ENCODE measurements at places on chromosomes 1 and 21.

DNA sequence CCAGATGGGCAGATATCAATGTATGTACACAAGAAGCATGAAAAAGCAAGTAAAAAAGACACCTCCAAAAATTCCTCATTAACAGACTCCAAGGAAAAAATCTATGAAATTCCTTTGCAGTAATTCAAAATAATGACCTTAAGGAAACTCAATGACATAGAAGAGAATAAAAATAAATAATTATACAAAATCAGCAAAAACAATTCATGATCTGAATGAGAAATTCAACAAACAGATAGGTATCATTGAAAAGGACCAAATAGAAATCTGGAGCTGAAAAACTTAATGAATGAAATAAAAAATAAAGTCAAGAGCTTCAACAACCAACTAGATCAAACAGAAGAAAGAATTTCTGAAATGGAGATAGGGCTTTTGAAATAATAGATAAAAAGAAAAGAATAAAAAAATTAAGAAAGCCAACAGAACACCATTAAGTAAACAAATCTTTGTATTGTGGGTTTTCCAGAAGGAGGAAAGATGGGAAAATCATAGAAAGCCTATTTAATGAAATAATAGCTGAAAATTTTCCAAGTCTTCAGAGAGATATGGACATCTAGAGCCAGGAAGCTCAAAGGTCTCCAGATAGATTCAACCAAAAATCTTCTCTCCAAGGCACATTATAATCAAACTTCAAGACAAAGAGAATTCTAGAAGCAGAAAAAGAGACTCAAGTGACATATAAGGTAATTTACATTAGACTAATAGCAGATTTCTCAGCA, 52.0 kb upstream of the KCNK1 start:
- no peak for DNase-seq

DNA sequence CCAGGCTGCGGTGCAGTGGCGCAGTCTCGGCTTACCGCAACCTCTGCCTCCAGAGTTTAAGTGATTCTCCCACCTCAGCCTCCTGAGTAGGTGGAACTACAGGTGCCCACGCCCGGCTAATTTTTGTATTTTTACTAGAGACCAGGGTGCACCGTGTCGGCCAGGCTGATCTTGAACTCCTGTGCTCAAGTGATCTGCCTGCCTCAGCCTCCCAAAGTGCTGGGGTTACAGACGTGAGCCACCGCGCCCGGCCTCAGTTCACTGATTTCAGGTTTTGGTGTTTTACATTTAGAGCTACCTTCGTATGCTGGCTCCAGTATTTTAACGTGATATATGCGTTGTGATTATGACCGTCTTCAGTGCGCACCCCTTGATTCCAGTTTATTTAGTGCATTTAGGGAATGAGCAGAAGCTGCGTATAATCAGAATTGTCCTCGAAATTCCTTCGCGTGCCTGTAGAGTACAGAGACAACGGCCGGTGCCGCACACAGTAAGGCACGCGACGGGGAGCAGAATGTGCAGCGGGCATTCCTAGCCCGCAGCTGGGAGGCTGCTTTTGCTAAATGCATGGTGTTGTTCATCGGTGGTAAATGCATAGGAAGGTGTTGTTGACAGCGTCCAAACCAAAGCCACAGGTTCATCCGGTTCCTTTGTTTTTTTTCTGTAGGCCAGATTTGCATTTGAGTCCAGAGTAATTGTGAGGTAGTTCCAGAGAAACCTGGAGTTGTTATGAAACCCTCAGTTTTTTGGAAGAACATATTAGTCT, 48.9 kb upstream of the DIP2A start:
- no peak for DNase-seq

DNA sequence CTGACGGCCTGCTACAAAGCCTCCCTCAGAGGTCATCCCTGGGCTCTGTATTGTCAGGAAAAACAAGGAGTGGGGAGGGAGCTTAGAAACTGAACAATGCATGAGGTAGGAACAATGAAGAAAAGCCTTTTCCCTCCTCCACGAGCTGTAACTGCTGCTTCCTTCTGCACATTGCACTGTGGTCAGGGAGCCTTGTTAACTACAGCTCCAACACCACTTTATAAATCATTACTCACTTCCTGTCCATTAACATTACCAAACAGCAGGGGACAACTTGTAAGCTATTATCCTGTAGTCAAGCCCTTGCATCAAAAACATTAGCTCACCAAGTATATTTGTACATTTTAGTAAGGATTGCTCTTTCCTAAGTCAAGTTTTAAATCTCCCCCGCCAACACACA, 336.0 kb upstream of the NR5A2 start:
- no peak for DNase-seq

DNA sequence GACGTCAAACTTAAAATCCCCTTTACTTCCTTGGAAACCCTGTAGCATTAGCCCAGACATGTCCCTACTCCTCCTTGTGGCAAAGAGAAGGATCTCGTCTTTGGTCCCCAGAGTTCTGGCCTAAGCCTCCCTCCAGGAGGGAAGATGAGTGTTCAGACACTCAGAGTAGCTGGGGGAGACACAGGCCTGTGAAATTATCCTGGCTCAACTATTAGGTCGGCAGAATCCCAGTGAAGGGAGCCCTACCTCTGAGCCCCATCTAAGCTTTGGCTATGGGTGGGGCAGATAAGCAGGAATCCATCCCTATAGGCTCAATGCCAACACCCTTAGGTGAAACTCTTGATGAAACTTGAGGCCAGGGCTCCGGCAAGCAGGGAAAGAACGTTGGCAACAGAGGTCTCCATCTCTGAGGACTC, 1.7 kb upstream of the SFN start:
- no peak for DNase-seq

DNA sequence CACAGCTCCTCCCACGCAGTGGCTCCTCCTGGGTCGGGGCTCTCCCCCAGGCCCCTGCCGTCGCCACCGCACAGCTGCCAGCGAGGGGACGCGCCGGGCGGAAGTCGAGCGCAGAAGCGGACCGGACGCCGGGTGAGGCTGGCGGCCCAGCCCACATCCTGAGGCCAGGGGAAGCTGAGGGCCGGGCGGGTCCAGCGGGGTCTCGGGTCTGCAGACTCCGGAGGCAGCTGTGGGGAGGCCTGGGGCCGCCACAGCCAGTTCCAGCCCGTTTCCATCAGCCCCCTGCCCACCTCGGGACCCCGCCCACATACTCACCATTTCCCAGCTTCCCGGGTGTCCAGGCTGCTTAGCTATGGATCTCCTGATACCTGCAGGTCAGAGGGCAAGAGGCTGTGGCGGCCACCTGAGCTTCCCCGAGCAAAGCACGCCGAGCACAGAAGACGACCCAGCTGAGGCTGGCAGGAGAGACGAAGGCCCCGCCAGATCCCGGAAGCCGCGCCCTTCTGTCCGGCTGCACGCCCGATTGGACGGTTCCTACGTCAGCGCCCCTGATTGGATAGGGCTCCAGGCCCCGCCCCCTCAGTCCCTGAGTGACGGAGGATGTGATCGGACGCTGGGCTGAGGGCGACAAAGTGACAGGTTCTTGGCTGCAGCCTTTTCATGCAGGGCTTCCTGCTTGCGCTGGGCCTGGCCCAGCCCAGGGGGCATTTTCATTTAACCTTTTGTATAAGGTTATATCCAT, 38.7 kb upstream of the ZNF124 start:
- peak; percentile 93 for DNase-seq

- DNase-seq, result no peak
Observed at GRCh38 chr1:14517841-14518180, 80.7 kb upstream of the KAZN start.

DNA sequence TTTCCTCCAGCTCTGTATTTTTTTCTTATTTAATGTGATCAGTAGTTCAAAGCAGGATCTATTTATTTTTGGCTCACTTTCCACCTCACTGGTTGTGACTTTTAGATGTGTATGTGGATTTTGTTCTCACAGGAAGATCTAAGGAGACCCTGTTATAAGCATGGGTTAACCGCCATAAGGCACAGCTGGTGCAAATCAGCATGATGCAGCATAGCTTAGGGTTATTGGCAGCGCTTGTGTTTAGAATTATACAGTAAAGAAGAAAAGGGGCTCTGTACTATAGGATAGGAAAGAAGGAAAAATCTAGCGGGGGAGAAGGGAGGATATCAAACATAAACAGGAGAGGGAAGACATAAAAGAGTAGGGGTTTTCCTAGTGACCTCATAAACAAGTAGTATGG, 26.9 kb upstream of the RGL1 start:
- no peak for DNase-seq

DNA sequence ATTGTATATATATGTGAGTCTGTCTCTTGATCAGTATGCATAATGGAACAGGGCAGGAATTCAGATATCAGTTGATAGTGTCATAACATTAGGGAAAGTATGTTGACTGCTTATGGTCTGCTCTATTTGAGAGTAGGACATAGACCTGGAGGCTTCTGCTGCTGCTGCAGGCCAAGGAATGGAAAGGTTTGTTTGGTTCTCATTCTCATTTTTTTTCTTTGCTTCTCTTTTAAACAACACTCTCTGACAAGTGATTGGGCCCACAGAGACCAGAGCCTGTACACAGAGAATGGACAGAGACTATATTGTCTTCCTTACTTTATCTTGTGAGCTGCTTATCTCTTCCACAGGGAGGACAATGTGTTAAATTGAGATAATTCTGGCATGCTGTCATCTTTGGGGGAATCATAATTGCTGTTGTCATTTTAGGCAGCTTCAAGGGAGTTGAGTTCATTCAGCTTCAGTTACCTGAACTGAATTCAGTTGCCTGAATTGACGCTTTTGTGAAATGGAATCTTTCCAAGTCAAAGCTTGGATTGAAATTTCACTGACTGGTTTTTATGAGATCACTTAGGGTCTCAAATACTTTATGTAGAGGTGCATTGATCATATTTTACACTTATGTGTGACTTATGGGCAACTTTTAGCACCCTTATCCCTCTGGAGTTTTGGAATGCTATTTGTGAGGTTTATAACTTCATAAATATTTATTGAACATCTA, 16.9 kb downstream of the CAP1 start:
- no peak for DNase-seq

GRCh38 chr1:201591981-201592380, 53.1 kb downstream of the NAV1 start:
- no peak for DNase-seq

DNA sequence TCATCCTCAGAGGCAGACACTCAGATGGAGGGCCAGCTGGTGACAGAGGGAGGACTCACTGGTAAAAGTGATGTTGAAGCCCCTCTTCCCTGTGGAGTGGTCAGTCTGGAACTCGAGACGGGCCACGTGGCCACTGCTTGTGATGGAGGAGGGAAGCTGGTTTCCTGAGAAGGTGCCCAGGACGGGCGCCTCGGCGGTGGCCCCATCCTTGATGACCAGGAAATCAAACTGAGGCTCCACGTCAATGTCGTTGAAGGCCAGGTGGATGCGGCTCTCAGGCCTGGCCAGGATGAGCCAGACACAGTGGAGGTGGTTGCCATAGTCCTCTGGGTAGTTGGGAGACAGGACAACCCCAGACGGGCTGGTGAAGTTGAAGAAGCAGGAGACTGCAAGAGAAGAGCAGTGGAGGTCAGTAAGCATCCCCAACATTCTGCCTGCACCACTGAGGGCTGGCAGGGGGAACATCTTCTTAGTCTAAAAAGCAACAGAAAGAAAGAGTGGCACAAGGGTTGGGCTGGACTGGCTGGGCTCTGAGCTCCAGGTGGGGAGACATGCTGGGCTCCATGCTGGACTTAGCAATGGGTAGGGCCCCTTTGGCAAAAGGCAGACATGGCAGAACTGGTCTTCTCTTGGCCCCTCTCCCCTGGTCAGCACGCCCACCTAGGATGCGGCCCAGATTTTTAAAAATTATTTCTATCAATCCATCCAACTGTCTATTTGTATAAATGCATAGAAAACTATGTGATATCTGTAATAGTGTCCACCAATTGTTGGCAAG, 120.5 kb upstream of the HMGB4 start:
- no peak for DNase-seq

- DNase-seq, result no peak
Observed at GRCh38 chr1:181541458-181541857, 58.1 kb downstream of the CACNA1E start.

DNA sequence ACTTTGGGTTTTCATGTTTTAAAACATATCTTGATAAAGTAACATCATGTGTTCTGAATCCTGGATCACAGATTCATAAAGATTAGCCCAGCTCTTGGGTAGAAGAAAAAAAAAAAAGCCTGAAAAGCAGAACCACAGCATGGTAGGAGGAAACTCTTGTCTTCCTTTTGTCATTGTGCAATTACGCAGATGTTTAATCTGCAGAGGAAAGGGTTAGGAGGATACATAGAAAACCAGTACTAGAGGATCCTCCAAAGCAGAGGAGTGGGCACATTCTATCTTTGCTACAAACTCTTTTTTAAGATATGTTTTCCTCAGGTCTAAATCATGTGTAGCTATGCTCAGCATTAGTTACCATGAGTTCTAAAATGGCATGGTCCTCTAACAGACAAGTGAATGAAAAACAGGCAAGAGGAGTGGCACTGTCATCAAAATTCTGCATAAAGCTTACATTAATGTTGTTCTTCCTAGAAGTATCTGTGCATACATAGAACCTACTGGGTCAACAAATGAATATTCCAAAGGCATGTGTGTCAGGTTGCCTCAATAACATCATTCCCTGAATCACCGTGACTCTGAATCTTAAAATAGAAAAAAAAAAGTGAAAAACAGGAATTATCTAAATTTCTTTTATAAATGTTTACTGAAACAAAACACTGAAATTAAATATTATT, 107.0 kb downstream of the NME7 start:
- DNase-seq, result no peak

- DNase-seq, result no peak
Observed at GRCh38 chr1:59133997-59134396, 162.9 kb upstream of the FGGY start.
